Astrocyte (in vitro differentiated cells and primary cell): ENCODE measurements at places on chromosomes 7 and 10. TPM values are rescaled to one million over a fixed set of nuclear protein-coding genes. Genes with fewer than 3 reads are reported as not detected.

DNA sequence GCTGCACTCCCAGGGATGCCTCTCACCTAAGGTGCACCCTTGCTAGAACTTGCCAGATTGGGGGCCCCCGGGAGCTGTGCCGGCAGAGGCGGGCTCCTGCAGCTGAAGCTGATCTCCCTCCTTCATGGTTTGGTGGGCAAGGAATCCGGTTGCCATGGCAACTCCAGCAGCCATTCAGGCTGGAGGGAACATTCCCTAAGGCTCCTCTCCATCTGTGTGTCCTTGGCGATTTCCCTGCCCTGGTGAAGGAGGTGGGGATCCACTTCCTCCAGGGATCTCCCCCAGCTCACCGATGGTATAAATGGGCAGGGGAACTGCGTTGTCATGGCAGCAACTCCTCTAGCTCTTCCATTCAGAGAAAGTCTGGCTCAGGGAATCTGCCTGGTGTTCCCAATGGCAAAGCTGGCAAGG, 49.6 kb upstream of the GPR158 start:
- no peak for DNase-seq

DNA sequence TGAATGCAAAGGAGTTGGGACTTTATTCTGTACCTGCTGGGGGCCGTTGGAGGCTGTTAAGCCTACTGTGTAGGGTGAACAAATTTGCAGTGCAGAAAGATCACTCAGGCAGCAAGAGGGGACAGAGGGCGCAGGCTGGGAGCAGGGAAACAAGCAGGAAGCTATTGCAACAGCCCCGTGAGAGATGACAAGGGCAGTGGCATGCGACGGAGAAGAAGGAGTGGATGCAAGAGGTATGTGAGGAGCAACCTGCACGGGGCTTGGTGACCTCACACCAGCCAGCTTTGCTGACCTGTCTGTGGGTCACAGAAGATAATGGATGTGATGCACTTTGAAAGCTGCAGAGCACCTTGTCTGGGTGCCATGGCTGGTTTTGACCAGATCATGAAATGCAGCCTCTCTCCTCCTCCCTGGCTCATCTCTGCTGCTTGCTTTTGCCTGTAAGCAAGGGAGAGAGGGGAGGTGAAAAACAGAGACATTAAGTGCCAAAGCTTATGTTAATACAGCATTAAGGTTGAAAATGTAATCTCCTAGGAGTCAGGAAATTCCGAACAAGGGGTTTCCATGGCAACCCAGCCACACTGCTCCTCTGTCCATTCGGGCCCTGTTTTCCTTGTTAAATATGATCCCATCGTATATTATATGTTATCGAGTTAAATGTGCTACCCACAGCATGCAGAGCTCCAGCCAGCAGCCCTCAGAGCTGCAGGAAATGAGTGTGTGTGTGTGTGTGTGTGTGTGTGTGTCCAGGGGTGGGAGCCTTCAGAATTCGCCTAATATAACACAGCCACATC, 314.3 kb upstream of the ZMIZ1 start:
- peak; percentile 87 for DNase-seq

DNA sequence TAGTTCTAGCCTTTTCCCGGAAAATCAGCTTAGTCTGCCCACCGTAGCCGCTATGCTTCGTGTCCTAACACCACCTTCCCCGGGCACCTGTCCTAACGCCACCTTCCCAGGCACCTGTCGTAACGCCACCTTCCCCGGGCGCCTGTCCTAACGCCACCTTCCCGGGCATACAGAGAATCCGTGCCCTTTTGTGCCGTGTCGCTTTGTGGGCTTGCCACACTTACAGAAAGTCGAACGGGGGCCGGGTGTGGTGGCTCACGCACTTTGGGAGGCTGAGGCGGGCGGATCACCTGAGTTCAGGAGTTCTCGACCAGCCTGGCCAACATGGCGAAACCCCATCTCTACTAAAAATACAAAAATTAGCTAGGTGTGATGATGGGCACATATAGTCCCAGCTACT, 73.6 kb upstream of the DNAJB6 start:
- DNase-seq: no peak

DNA sequence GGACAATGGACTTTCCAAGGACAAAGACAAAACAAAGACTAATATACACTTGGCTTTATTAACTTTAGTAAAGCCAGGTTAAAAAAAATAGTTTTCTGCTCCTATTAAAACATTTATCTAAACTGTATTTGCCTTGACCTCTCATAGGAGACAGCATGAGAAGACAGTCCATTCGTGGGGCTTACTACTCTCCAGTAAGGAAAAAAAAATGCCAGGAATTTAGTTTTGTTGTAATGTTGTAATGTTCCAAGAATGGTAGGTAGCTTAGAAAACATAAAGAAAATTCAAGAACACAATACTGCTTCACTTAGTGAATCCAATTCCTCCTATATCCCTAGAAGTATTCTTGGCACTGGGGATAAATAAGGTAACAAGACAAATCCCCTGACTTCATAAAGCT, 81.7 kb downstream of the KMT2C start:
- peak; percentile 72 for DNase-seq

GRCh38 chr10:66180581-66181318, 745.1 kb upstream of the LRRTM3 start:
- peak; percentile 18 for DNase-seq

Gene SDHAF3
- 10.8 and 12.7 TPM in 2 replicates for total RNA-seq

Gene ARMC3
- total RNA-seq: 0.23 TPM in 1 of 2 replicates, not detected in the other

DNA sequence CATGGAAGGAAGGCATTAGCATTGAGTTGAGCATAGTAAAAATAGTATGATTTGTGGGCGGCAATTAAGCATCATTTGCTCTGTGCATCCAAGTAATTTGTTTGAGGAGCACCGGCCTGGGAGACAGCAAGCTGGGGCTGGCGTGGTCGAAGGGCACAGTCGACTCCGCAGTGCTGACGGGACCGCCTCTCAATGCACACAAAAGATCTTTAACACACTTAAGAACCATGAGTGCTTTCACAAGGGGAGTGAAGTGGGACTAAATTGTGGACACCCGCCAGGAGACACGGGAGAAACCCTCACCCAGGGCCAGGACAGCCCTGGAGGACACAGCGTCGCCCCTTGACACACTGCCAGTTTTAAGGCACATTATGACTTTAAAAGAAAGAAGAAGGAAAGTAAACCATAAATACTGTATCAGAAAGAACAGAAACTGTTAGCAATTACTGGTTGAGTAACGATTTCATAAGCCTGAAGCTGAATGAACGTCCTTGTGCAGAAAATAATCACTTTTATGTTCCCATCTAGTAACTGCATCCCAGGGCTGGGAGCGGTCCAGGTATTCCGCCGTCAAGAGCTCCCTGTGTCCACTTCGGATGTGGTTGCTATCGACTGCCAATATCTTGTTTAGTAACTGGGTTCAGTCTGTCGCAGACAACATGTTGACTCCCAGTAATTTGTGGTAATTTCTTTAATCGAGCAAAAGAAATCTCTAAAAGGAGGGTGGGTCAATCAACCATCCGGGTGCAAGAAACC, 102.1 kb downstream of the EBF3 start:
- DNase-seq: no peak

Gene OPN1SW
- not detected in 2 replicates for total RNA-seq

- no peak for DNase-seq
These were observed at the start of gene PAX2 for GRCh38 chr10:100744987-100745881. TSS of gene PAX2 (plus strand) at chr10:100745582. CDS start at chr10:100746261, 679 bp downstream.

- no peak for DNase-seq
These were observed 96.6 kb downstream of the CELF2 start for GRCh38 chr10:11114269-11114668.
